Endodermal cell (in vitro differentiated cells): ENCODE measurements at places on chromosomes 3 and 15. TPM values are rescaled to one million over a fixed set of nuclear protein-coding genes. Genes with fewer than 3 reads are reported as not detected.

The LRRN1 gene
- total RNA-seq = 216 and 222 TPM in 2 replicates

The CLDN1 gene
- 8.7 to 61.2 TPM (median 9.2 TPM) in 3 replicates for total RNA-seq

The ADGRG7 gene
- total RNA-seq = 0.63 and 0.70 TPM in 2 replicates

The MAPKBP1 gene
- total RNA-seq = 23.3 to 27.1 TPM (median 26.3 TPM) in 3 replicates

The PLA2G4E gene
- not detected in 3 replicates for total RNA-seq

The XYLB gene
- total RNA-seq = 3.9 to 6.7 TPM (median 6.3 TPM) in 3 replicates

The MYO5A gene
- total RNA-seq = 12.8 and 13.1 TPM in 2 replicates
